Natural killer cell treated with Interleukin-12 subunit alpha and Interleukin-12 subunit beta and Interleukin-15 and Interleukin-18, amount 100 ng/mL, for 72 hours (primary cell): ENCODE measurements at places on chromosomes 5 and 9.

GRCh38 chr5:32777222-32777621 is 66.1 kb downstream of the NPR3 start:
- no peak for DNase-seq

GRCh38 chr5:89156226-89156625 is 273.2 kb upstream of the MEF2C start:
- no peak for DNase-seq

GRCh38 chr5:72234265-72234700 is 85.8 kb downstream of the MRPS27 start:
- peak; percentile 66 for DNase-seq

DNA sequence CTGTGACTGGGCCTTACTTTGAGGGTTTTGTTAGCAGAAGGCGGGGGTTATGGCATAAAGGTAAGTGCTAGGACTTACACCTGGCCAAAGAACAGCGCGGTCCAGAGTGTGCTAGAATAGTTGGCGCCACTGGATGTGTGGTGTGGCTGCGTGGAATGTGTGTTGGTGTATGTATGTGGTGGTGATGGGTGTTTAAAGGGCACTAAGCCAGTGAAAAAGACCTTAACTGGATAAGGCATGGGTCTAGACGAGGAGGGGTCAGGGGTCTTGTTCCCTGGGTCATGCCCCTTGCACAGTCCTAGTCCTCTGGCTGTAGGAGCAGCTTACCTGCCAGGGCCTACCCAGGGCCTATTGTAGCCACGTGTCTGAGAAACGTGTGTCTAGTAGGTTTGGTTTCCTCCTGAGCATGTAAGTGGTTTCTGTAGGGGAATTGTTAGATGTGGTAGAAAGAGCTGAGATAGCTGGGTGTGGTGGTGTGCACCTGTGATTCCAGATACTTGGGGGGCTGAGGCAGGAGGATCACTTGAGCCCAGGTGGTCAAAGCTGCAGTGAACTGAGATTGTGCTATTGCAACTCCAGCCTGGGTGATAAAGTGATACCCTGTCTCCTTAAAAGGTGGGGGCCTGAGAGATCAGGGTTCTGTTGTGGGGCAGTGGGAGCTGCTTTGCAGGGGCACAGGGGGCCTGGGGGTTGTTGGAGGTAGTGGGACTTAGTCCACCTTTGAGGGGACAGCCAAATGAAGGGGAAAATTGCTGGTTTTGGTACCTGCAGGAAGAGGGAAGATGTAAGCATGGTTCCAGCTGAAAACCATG is 55.2 kb downstream of the HSPA4 start:
- no peak for DNase-seq

DNA sequence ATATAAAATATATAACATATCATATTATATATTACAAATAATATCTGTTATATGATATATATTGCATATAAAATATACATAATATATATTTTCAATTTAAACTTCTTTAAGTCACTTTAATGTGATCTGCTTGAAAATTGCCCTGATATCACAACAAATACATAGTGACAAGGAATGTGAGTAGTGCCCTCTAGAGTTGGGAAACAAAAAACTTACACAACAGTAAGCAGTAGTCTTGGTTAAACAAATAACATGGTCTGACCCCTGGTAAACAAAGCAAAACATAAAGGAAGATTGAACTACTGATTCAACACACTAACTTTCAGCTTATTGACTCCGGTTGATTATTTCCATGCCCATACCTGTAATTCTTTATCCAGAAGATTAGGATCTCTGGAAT is 188.3 kb upstream of the NMUR2 start:
- no peak for DNase-seq

- DNase-seq = no peak
Measured at GRCh38 chr9:76729980-76730737, 34.1 kb upstream of the PCA3 start.

GRCh38 chr9:97704345-97704677 is 7.2 kb upstream of the XPA start:
- DNase-seq = no peak

- no peak for DNase-seq
Measured at GRCh38 chr5:146380714-146381113, 42.1 kb downstream of the POU4F3 start.

DNA sequence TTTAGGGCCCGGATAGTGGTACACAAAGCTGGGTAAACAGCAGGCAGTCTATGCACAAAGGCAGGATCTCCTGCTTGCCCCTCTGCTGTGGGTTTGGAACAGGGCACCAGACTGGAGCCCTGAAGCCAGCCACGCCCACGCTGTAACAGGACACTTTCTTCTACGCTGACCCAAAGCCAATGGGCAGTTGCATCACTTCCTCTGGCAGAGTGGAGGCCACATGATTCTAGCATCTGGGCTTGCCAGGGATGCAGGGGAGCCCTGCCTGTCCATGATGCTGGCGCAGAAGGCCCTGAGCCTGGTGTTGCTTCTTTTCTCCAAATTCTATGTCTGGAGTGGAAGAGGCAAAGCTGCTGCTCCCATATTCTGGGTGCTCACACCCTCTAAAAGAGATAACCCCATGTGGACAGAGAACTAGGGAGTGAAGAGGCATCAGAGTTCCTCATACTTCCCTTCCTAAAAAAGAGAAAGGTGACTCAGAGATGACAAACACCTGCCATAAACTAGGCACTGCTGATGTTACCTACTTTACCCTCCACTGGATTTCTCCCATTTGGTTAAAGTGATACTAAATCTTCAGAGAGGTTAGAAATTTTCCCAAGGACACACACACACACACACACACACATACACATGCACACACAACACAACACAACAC is 260.3 kb upstream of the KLF4 start:
- DNase-seq = no peak

DNA sequence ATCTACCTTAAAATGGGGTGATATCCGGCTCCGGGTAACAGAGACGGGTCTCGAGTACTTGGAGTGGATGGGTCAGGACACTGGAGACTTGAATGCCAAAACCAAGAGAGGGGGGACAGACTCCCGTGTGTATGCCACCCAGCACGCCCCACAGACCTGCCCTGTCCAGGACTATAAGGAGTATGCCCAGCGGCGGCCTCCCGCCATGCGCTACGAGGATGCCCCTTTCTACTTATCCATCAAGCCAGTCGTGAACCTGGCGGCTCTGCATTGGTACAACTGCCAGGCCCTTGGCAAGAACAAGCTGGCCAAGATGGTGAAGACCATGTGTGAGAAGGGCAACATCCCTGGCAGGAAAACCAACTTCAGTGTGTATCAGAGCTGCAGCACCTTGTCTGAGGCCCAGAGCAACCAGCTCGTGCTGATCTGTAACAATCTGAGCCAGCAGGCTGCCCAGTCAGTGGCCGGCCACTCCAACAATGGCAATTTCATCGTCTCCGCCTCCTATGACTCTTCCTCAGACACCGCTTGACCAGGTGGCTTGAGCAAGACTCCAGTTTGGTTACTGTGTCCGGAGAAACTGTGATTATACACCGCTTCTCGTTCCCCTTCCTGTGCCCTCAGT is 99.4 kb downstream of the INIP start:
- DNase-seq = no peak

DNA sequence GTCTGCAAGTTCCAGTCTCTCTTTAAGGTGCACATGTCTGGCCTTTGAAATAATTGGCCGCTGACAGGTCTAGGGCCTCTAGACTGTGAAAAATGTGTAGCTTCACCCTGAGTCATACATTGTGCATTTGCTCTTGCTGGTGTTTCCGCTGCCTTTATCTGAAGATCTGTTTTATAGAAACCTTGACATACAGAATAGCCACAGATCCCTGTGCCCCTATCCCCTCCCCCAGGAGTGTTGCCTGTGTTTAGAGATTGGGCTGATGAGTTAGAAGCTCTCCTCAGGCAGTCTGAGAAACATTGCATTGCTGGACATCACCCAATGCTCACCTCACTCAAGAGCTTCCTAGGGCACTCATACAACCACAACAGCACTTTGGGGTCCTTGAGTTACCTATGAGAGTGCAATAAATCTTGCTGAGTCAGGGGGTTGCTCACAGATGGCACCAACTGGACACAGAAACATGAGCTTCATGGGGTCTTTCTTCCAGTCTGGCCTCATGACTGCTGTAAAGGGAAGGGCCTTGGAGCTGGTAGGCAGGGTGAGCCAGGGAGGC is 3.8 kb upstream of the ZNF782 start:
- DNase-seq = no peak

GRCh38 chr5:149724884-149725283 is 5.2 kb upstream of the PPARGC1B start:
- no peak for DNase-seq

DNA sequence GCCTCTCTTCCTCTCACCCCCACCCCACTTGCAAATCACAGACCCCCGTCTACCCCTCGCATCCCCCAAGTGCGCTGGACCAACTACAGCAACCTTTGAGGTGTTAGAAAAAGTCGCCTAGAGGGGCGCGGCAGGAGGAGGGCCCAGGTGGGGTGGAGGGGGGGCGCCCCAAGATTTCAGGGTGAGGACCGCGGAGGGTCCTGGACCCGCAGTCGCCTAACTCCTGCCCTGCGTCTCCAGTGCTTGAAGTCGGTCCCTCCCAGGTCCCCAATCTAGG is 379 bp upstream of the EGFLAM start:
- no peak for DNase-seq

GRCh38 chr9:95157481-95158151 is 159.9 kb downstream of the FANCC start:
- no peak for DNase-seq

GRCh38 chr9:105966834-105967233 is 272.5 kb downstream of the TMEM38B start:
- DNase-seq = no peak

GRCh38 chr9:75385236-75385635 is 296.9 kb downstream of the OSTF1 start:
- DNase-seq = no peak

- no peak for DNase-seq
Measured at GRCh38 chr9:74245866-74246497, 251.2 kb upstream of the RORB start.

GRCh38 chr5:159286420-159287035 is 23.4 kb downstream of the UBLCP1 start:
- no peak for DNase-seq

GRCh38 chr9:85030316-85030715 is 360.8 kb downstream of the NTRK2 start:
- no peak for DNase-seq

GRCh38 chr5:77877516-77878355 is 101.6 kb upstream of the TBCA start:
- DNase-seq = no peak

GRCh38 chr9:119639287-119639955 is 270.2 kb upstream of the BRINP1 start:
- no peak for DNase-seq

DNA sequence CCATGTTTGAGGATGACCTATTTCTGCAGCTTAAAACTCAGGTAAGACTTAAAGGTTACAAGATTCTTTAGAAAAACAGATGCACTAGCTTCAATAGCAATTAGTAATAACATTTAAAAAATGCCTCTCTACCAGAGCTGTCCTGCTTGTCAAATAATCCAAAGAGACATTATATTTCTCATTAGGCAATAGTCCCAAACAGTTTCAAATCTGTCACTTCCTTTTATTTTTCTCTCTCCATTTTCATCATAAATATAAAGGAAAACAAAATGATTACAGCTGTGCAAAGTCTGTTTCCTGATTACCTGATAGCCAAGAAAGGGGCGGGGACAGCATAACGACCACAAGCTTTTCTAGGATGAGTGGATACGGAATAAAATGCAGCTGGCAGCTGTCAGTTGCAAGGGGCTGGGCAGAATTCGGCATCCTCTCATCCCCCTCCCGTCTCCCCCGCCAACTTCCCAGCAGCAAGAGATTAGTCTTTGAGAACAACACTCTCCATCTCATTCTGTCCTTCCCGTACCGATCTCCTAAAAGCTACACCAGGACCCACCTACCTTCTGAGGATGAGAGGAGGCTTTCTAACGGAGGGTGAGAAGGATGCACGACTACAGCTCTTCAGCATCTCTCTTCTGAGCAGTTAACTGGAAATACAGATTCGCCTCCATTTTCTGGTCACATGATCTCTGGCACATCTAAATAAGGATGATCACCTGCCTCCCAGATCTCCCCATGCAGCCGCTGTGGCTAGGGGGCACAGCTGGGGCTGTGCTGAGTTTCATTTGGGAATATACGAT is 72.5 kb upstream of the PCA3 start:
- DNase-seq = no peak
